ENCODE measurements at places on chromosomes 16 and 17.
A peak's percentile ranks its signal among the peaks of the same experiment; 100 is the strongest.

DNA sequence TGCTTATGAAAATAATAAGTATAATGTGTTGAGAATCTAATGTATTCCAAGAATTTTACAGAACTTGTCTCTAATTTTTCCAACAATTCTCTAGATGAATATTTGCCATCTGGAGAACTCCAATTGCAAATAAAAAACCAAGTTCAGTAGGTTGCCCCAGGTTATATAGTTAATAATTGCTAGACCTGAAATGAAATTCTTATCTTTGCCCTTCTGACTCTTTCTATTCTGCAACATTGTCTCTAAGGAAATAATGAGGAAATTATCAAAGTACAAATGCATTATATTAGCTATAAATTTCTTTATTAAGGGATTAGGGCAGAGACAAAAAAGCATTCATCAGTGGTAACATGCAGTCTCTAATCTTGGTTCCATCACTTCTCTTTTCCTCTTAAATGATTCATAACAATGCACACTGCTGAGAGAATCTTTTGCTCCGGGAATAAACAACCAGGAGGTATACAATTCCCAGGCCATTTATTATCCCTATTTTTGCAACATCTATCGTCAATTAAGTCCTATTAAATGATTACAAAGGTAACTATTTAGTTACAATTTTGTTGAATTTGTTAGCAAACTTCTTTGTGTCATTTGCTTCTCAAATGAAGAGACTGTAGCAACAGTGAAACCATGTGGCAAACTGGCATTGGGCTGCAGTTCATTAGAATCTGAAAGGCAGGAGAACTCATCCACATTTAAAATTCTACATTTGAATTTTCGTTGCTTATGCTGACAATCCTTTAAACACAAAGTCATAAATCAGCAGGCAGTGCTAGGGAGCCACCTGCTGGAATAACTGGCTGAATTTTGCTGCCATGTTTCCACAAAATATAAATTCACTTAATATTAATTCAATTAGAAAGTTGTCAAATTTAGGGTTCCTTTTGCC lies 349.6 kb downstream of the KIF2B start:
- DNase-seq = no peak

DNA sequence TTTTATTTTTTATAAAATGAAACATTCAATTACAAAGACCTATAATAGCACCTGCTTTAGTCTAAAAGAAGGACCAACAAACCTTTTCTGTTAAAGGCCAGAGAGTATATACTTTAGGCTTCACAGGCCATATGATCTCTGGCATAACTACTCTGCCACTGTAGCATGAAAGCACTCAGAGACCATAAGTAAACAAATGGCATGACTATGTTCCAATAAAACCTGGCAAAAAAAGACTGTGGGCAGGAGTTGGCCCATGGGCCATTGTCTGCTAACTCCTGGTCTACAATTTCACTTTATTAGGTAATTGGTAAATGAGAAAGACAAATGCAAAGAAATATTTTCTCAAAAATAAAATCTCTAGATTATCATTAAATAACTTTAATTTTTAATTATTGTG lies 14.9 kb downstream of the CEP112 start:
- DNase-seq = no peak

GRCh38 chr17:66722341-66722740 lies 112.6 kb upstream of the CACNG5 start:
- no peak for DNase-seq

DNA sequence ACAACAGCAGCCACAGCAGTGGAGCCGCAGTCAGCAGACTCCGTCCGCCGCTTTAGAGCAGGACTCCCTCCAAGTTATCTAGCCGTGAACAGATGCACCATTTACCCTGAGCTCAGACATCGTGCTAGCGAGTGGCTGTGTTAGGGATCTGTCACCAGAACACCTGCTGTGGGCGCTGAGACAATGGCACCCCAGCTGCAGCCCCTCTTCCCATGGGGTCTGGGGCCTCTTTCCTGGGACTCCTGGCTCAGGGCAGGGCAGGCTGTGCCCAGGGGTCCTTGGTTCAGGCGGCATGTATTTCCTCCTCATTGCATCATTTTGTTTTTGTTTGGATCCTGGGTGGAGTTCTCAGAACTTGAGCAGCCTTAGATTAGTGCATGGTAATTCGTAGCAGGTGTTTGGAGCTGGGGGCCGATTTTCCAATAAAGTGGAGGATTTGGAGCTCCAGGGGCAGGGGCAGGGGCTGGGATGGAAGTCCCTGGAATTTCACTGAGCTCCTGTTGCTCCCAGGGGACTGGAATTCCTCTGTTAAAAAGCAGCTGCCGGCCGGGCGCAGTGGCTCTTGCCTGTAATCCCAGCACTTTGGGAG lies 23.4 kb downstream of the NMRAL1 start:
- DNase-seq = no peak

GRCh38 chr16:56989988-56990387 lies 631 bp downstream of the NLRC5 start:
- DNase-seq = no peak

DNA sequence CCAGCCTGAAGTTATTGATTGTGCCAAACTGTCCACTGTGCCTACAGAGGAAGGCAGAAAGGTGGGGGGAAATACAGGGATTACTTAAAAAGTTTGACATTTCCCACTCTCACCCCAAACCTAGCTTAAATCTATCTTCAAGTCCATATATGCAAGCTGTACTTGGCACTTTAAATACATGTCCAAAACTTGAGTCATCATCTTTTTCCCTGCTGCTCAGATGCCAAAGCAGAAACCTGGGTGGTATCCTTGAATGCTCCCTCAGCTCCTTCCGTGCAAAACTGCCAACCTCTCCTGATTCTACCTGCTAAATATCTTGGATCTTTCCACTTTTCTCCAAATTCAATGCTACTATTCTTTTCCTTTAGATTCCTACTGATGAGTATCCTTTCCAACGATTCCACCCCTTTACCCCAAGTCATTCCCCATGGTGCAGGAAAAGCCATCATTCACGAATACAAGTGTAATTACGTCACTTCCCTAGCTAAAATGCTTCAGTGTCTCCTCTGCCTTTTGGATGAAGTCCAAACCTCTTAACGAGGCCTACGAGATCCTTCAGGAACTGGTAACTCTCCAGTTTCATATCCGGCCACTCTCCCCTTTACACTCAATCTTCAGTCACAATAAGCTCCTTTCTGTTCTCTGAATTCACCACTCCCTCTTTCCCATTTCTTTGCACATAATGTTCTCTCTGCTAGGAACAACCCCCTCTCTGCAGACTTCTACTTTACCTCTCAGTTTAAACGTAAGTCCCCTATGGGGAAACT lies 9.3 kb downstream of the BECN1 start:
- DNase-seq = peak; percentile 47

DNA sequence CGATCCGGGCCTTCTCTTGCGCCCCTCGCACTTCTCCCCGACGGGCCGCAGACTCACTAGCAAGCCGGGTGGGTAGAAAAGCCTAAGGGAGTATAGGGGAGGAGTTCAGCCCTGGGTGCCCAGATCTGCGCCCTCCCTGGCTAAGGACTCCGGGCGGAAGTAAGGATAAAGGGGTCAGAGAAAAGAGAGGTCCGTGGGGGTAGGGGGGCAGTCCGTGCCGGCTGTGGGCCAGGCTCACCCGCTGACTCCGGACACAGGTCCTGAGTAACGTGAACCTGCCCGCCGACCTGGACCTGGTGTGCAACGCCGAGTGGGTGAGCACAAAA lies 1.8 kb downstream of the NAGS start:
- no peak for DNase-seq

DNA sequence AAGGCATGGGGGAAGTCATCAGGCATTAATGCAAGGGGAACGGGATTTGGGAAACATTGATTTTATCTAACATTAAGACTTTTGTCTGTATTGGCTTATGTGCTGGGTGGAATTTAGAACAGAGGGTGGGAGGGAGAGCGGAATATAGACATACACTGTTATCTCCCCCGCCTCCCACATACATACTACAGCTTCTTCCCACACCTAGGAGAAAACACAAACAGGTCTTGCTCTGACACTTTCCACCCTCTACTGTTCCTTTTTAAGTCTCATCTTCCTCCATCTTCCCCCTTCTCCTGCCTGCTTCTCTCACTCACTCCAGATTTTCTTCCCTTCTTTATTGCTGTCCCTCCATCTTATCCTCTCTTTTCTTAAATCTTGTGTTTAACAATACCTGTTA lies 425 bp downstream of the OR4D1 start:
- DNase-seq = no peak

- DNase-seq = no peak
Measured at GRCh38 chr16:53131363-53132071, 76.7 kb downstream of the CHD9 start.

DNA sequence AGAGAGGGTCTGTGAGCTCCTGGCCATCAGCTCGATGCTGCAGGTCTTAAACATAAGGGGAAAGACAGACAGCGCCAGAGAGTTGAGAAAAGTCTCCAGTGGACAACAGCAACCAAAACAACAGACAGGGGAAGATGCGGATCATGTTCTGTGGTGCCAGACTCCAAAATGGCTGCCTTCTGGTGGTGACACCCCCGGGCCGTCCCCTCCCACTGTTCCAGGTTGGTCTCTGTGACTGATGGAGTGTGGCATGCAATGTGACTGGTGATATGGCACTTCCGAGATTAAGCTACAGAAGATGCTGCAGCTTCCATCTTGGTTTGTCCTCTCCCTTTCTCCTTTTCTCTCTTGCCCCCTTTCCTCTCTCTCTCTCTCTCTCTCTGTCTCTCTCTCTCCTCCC lies 40.4 kb upstream of the RBFOX3 start:
- DNase-seq = no peak

GRCh38 chr17:75625813-75626486 lies 7.3 kb upstream of the SMIM5 start:
- no peak for DNase-seq

GRCh38 chr16:26365161-26365940 lies 673.6 kb downstream of the HS3ST4 start:
- no peak for DNase-seq

DNA sequence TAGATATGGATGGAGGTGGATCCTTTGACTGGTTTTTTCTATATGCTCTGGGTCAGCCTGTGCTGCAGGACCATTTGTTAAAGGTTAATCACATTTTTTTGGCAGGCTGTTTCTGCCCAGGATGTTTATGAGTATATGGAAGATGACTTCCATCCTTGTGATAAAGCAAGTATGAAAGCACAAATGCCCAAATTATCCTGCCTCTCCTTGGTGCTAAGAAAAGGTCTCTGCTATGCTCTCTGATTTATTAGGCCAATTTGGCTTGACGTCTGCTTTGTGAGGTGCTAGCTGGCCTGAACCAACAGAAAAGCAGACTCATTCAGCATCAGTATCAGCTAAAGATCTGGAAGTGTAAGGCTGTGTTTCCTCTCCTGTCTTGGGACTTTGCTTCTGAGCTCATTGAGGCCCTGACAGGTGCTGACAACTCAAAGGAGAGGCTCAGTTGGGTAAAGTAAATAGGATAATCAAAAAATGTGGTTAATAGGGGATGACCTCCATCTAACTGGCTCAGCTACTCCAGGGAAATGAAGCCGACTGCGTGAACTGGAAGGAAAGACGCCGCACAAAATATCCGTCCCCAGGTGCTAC lies 15.2 kb downstream of the ANKRD40 start:
- DNase-seq = no peak

DNA sequence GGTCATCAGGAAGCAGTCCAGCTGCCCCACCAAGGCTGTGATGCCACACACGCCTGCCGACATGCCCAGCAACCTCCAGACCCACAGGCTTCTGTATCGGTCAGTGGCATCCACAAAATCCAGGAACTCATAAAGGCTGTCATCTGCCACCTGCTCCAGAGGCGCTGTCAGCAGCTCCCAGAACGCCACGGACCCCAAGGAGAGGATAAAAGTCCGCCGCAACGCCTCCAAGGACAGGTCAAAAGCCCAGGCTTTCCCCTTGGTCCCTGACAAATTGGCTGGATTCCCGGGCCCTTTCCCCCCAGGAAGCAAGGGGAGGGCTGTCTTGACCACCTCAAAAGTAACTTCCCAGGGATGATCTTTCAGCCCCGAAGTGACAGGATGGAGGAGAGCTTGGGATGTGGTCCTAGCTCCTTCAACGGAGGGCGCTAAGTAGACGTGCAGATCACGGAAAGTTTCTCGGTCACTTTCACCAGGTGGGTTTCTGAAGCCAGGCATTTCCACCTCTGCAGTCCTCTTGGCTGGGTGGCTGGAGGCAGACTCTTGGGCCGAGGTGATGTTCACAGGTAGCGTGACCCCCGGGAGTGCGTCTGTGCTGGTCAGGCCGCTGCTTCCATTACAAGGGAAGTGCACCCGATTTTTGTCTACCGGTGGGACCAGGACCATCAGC lies 854 bp downstream of the MFSD6L start:
- DNase-seq = no peak

DNA sequence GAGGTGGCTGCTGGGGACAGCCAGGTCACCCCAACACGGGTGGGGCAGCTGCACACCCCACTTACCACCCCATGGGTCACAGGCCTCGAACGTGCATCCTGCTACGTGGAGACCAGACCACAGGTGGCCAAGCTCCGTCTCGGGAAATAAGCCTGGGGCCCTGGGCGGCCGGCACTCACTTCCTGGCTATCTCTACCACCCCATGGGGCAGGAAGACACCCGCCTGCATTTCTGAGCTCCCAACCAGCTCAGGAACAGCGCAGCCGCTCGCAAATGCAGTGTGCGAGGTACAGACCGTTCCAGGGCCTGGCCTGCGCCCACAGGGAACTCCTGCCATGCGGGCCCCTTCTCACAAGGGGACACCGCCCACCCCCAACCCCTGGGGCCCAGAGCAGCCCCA lies 4.9 kb upstream of the GNG13 start:
- DNase-seq = no peak

- no peak for DNase-seq
Measured at GRCh38 chr17:1398931-1399678, 917 bp downstream of the YWHAE start.

GRCh38 chr17:46002973-46003316 lies 3.9 kb downstream of the STH start:
- DNase-seq = no peak

- no peak for DNase-seq
Measured at GRCh38 chr17:81250286-81251093, 11.4 kb downstream of the NDUFAF8 start.

DNA sequence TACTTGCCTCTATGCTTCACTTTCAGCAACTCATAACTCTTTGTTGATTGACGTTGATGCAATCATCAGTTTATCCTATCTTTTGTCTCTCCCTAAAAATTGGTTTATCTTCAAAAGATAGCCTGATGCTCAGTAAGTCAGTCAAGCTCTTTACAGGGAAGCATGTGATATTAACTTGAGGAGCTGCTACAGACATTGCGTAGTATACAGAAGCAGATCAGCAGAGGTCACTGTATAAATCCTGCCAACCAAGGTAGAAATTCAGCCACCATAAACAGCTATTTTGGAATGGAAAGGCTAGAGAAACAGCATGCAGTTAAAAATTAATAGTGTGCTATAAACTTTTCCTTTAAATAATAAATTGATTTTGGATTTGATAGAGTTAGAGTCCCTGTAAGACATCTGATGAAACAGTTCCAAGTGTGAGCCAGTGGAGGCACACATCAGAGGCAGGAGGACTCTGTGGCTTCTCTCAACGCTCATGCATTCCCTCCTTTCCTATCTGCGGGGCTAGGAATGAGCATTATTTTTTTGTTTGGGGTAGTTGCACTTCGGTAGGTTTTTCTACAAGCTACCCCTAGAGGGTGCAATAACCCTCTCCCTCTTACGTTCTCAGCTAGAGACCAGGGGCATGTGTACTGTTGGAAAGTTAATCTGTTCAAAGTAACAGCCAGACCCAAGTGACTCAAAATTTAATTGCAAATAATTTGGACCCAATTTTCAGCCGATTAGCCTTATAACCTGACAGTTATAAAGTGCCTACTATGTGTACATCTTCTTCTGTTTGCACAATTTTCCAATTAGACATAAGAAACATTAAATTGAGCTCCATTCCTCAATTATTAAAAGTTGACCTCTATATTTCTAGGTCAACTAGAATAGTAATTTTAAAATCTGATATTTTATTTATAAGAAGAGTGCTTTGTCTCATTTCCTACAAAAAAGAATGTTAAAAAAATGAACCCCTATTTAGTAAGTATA lies 647.7 kb upstream of the SOX9 start:
- DNase-seq = no peak

Measured in fibroblast of skin of left biceps (primary cell).